ENCODE measurements at places on chromosomes 11 and 22. TPM values are rescaled to one million over a fixed set of nuclear protein-coding genes. Genes with fewer than 3 reads are reported as not detected.

CNGA4 gene
- polyA plus RNA-seq = not detected

DNA sequence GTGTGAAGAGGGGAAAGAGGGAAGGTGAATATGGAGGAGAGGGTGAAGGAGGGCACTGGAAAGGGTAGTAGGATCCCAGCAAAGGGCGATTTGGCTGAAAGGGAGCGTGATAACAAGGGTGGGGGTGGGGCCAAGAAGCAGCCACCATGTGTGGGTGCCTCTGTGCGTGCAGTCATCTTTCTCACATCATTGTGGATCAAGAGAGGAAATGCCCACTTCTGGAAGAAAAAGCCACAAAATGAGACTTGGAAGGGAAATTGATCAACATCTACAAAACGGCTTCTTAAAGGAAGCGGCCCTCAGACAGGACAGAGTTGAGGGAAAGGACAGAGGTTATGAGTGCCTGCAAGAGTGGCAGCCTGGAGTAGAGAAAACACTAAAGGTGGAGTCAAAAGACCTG lies 1.2 kb upstream of the CXCR5 start:
- H3K27me3 ChIP-seq = peaks cover 2% of the 10 kb centered on the region
- no peak overlapping the region for H3K27ac ChIP-seq
- no peak for DNase-seq
- H3K36me3 ChIP-seq = peaks cover 4% of the 10 kb centered on the region

DNA sequence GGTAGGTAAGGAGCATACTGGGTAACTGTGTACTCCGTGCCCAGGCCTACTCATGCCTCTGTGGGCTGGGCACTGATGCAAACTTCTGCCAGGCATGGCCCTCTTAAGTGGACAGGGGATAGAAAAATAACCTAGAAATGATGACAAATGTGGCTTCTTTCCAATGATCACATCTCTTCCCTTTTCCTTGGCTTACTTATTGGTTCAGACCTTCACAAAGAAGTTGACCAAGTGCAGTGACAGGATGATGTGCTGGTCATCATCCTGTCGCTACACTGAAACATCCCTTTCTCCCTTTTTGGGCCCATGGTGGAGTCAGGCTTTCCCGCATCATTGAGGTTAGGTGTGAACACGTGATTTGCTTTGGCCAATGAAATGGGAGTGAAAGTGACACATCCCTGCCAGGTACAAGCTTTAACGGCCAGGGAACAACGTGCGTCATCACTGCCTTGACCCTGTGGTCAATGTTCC lies 31.8 kb upstream of the APOBEC3A start:
- H3K27ac ChIP-seq = no peak overlapping the region
- peaks cover 6% of the 10 kb centered on the region for H3K4me1 ChIP-seq
- H3K27me3 ChIP-seq = peaks cover 5% of the 10 kb centered on the region
- H3K36me3 ChIP-seq = no peaks in the 10 kb centered on the region

DNA sequence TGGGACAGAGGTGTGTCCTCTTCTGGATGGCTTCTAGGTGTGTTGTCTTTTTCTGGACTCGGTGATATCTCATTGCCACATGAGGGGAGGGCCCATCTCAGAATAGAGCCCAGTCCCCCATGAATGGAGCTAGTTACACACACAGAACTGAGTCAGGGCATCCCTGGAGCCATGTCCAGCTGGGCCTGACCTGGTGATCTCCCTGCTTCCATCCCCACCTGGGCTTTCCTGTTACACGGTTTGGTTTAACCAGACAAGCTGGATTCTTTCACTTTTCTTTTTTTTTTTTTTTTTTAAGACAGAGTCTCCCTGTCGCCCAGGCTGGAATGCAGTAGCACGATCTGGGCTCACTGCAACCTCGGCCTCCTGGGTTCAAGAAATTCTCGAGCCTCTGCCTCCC lies 6.1 kb upstream of the A4GALT start:
- H3K27ac ChIP-seq = no peak overlapping the region
- no peak overlapping the region for H3K4me3 ChIP-seq
- H3K4me1 ChIP-seq = peaks cover under 1% of the 10 kb centered on the region
- peaks cover 6% of the 10 kb centered on the region for H3K27me3 ChIP-seq
- DNase-seq = no peak

GRCh38 chr11:44631831-44632230 lies 66.4 kb downstream of the CD82 start:
- H3K36me3 ChIP-seq = no peaks in the 10 kb centered on the region
- DNase-seq = no peak
- no peak overlapping the region for H3K4me3 ChIP-seq
- H3K27me3 ChIP-seq = no peaks in the 10 kb centered on the region

DNA sequence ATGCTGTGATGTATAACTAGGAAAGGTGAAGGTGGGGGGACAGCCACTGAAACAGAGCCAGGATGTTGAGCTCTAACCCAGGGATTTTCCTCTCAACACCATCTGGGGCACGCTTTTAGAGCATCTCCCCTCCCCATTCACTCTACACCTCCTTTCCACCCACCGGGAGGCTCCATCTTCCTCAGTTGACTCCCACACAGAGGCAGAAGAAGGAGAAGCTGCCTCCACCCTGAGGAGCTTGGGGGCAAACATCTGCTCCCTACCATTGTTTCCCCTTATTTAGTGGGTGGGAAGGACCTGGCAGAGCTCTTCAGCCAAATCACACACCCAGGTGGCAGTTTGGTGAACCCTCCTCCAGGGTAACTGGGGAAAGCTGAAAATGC lies 50.0 kb upstream of the ADA2 start:
- no peak overlapping the region for H3K4me3 ChIP-seq
- DNase-seq = no peak
- no peak overlapping the region for H3K27ac ChIP-seq
- peaks cover 2% of the 10 kb centered on the region for H3K27me3 ChIP-seq
- H3K4me1 ChIP-seq = no peaks in the 10 kb centered on the region

DNA sequence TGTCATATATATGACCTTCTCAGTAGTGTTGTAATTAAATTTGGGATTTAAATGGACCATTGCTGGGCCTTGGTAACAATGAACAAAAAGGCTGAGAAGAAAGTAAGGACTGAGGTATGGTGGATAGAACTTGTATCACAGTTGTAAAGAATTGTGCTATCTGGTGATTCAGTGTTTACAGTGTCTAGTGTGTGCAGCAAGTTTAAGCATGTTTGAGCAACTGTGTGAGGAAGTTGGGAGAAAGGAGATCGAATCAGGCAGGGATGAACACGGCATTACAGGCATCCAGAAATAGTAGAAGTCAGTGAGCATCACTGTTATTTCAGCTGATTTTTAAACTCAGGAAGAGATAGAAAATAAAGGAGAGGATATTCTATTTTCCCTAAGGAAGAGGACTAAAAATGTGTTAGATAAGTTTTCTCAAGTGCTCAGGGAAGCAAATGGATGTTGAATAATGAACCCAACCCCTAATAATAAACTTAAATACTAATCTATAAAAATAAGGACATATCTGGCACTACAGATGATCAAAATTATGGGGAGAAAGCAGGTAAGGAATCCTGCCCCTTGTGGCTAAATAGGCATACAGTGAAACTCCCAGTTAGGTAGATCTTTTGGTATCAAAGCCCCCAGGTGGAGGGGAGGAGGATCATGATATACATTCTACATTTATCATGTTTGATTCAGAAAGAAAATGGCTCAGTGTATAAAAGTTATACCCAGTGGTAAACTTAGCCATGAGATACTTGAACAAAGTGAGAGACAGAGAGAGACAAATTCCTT lies 361.0 kb upstream of the ANO3 start:
- H3K4me1 ChIP-seq = no peaks in the 10 kb centered on the region
- H3K36me3 ChIP-seq = no peaks in the 10 kb centered on the region
- DNase-seq = no peak

DNA sequence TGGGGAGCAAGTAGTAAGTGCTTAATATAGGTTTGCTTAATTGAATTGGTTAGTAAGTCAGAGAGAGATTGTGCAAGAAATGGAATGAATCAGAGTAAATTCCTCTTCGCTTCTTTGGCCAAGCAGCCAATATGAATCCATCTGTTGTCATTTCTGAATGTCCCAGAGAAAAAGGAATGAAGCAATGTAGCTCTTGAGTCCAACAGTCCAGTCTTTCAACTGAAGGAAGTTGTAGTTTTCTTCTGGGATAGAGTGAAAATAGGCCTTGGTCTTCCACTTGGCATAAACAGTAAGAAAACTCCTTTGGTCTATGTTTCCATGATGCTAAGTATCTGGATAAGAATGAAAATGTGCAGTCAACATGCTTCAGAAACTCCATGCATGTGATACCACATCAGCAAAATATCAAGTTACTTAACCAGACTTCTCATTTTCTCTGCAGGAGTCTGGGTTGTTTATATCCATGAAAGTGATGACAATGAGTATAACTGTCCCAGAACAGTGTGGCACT lies 1.8 kb upstream of the FIBIN start:
- no peak for DNase-seq
- no peaks in the 10 kb centered on the region for H3K4me1 ChIP-seq
- no peaks in the 10 kb centered on the region for H3K36me3 ChIP-seq
- H3K4me3 ChIP-seq = no peak overlapping the region
- no peaks in the 10 kb centered on the region for H3K27me3 ChIP-seq

Measured in immature natural killer cell (primary cell).